NCI-H2227 treated with DMSO at 0.1 percent for 48 hours (cell line): ENCODE measurements at places on chromosomes 3 and 15.

- no peak for DNase-seq
These were observed 227.6 kb downstream of the MBNL1 start for GRCh38 chr3:152496286-152496685.

GRCh38 chr15:39698444-39699390 lies 83.9 kb downstream of the FSIP1 start:
- DNase-seq, result no peak

DNA sequence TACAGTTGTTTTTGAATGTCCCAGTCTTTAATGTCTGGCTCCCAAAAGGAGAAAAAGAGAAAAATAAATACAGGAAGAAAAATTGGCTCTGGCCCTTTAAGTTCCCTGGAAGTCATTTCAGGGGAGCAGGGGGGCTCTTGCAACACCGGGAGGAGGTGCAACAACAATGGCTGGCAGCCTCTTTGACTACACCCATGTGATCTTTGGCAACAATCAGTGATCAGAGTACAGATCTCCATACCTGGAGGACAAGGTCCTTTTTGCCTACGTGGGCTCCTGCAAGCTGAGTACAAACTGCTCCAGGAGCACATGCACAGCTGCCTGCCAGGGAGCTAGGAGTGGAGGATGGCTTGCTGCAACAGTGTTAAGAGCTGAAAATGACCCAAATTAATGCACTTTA lies 63.9 kb downstream of the GLCE start:
- no peak for DNase-seq

DNA sequence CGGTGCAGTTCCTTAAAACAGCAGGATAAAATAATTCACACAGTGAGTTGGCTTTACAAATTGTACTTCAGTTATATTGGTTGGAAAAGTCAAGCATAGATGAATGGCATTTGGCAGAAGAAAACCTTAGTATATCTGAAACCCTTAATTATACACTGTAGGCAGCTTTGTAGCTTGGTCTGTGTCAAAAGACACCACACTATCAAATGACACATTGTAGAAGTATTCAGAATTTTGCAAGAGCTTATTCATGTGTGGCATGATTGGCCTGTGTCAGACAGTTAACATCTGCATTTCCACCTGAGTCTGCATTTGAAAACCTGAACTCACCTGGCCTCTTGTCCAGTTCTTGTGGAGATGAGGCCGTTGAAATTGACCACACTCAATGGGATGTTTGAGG lies 13.8 kb downstream of the TMEM266 start:
- DNase-seq, result peak; percentile 52

DNA sequence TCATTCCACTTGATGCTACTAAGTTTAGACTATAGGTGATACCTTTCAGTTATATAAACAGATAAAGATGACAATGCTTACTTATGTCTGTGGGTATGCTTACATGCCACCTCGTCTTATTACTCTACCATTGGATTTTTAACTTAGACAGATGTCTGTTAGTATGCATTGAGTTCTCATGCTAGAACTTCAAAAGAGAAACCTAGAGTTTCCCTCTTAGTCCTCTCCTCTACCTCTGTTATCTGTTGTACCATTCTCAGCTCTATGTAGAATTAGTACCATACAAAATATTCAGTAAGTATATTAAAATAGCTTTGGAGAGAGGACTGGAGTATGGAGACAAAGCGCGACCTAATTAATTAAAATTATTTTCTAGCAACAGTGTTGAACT lies 111.3 kb downstream of the BBX start:
- DNase-seq, result no peak

GRCh38 chr3:99175276-99175812 lies 273.8 kb upstream of the DCBLD2 start:
- no peak for DNase-seq

GRCh38 chr3:159821110-159821509 lies 167.5 kb upstream of the IL12A start:
- DNase-seq, result no peak

DNA sequence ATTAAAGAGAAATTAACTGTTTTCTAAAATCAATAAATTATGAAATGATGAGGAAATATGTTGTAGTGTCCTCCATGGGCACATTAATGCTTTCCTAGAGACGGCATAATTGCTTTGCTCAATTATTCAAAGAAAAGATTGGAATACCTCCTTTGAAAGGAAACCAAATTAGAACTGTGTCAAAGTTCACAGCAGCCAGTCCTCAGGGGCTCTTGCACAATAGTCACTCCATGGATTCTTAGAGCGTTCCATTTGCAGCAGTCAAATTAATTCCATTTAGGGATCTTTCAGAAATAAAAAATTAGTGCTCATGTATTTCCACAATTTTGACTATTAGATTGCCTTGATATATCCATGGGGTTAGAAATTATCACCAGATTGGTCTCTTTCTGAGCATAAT lies 841.6 kb upstream of the DPPA4 start:
- DNase-seq, result no peak

DNA sequence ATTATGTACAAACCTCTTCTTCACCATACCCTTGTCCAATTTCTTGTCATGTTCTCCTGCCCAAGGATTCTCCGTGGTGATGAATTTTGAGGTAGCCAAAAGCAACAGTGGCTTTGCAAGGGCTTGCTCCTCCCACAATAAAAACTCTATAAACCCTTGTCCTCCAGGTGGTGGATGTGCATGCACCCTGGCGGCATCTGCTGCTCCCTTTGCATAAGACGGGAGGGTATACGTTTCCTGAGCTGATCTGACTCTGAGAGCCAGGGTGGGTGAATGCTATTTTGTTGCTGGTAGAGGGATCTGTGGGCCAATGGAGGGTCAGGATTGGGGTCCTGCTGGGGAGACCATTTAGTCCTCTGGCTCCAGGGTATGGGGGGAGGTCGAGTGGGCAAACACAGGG lies 5.4 kb downstream of the DNAH1 start:
- DNase-seq, result no peak

GRCh38 chr15:26038693-26039092 lies 175.6 kb upstream of the ATP10A start:
- DNase-seq, result no peak

DNA sequence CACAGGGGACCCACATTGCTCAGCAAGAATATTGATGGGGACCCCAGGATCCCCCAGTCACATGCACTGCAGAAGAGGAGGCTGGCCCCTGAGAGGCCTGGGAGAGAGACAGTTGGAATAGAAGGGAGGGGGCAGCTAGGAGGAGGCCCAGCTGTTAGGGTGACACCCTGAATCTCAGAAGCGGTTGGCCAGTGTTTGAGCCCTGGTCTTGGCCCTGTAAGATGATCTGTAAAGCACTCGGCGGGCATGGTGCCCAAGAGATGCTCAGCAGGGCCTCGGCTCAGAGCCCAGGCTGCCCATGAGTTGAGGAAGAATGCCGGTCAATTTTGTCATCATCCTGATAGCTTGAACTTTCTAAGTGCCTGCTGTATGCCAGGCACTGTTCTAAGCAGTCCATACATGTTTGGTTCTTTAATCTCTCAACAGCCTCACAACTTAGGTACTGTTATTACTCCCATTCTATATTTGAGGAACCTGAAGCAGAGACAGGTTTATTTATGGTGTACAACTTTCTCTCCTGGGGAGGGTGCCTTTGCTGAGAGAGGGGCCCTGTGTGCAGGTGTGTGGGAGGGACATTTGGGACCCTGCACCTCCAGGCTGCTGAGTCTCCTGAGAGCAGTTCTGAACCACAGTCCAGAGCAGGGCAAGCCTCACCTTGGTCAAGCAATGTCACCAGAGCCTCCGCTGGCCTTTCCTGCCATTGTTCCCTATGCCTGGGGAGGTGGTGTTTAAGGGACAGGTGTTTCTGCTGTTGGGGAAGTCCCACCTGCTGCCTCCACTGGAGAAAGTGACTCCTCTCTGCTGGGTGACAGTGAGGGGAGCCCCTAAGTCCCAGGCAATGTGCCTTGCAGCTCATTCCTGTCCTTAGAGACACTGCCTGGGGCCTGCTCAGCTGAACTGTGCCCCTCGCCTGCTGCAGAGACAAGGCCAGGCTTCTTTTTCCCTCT lies 26.0 kb downstream of the SLC6A6 start:
- DNase-seq, result no peak

DNA sequence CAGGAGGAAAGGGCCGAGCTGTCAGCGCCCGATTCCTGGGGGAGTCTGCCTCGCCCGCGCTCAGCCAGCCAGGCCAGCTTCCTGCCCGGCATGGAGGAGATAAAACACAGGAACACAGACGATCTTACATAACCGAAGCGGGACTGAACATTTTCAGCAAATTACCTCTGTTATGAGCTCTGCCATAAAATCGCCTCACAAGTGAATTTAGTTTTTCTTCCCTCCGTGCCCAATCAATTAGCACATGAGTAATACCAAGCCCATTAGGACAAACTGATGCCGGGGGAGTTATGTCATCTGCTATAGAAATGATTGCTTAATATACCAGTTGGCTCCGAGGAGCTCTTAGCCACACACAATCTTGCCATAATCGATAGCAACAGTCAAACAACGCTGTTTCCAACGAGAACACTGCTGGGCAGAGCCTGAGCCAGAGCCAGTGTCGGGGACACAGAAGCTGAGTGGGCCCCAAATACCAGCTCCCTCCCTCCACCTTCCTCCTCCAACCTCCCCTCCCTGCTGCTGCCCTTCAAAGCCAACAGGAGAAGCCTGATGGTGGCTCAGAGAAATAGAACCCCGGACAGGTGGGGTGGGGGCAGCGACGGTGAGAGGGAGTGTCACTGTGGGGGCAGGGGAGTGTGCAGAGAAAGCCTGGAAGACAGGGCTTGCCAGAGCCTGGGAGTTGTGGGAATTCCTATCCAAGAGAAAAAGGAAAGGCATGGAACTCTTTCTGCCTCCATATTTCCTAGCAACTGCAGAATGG lies 279.4 kb upstream of the TLE3 start:
- DNase-seq, result peak; percentile 17

DNA sequence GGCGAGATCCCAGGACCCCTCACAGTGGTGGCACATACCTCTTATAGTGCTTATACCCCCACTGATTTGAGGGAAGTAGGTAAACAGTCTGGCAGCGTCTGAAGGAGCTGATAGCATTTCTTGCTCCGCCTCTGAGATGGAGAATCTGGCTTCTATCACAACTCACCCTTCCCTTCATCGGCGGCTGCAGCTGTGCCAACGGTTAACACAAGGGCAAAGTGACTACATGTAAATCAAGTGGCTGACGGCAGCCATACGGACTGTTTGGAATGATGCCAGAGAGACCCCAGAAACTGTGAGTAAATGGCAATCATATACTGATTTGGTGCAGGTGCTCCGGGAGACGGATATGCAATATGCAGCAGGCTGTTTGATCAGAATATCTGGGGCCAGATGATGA lies 66.8 kb upstream of the UNC13C start:
- DNase-seq, result no peak

DNA sequence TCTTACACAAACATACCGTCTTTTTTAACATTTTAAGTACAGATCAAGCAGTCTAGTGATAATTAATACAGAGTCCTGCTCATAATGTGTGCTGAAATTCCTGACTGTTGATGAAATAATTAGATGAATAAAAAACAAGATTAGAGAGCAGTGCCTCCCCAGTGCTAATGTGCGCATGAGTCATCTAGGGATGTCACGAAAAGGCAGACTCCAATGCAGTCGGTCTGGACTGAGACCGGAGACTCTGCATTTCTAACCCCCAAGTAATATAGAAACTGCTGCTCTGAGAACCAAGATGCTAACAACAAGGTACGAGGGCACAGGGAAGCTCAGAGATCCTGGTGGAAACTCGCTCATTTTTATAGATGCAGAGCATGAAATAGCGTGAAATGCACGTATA lies 61.4 kb downstream of the COL8A1 start:
- DNase-seq, result no peak

DNA sequence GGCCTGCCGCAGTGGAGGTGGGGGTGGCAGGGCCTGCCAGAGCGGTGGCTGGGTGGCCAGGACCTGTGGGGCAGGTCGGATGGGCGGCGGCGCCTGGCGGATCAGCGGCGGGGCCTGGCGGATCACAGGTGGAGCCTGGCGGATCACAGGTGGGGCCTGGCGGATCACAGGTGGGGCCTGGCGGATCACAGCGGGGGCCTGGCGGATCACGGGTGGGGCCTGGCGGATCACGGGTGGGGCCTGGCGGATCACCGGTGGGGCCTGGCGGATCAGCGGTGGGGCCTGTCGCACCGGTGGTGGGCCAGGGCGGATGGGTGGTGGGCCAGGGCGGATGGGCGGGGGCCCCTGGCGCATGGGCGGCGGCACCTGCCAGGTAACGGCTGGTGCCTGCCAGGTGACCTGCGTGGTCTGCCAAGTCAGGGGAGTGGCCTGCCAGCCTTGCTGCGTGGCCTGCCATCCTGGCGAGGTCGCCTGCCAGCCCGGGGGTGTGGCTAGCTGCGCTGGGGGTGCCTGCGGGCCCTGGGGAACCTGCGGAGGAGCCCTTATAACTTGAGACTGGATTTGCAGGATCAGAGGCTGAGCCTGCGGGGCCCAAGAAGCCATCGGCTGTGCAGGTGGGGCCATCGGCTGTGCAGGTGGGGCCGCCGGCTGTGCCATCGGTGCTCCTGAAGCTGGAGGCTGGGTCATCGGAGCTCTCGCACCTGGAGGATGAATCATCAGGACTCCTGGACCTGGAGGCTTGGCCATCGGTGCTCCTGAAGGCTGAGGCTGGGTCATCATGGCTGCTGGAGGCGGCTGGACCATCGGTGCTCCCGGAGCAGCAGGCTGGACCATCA lies 1.3 kb downstream of the MAGEL2 start:
- DNase-seq, result no peak

- no peak for DNase-seq
These were observed 1031.7 kb upstream of the CFAP20DC start for GRCh38 chr3:60081381-60082095.

DNA sequence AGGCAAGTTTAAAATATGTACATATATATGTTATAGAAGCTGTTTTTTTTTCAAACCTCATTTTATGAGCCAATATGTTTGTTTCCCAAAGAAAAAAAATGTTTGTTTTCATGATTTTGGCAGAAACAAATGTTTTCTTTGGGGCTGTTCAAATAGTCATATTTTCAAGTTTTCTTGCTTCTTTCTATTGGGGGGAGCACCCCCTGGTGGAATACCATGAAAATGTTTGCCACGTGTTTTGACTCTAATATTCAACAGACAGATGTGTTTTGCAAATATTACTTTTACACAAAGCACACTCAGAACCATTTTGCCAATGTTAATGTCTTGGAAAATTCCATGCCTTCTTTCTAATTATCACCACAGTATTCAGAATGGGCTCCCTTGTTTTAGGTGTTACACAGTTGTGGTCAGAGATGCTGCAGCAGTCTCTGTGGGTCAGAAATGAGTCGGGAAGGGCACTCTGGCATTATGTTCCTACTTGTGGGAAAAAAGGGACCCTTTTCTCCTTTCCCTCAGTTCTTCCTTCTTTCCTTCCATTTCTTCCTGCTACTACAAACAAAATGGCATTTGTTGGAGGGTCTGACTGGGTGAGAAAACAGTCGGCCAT lies 817.0 kb downstream of the TUSC7 start:
- DNase-seq, result no peak
